GM23248 (cell line): ENCODE measurements at places on chromosomes 4 and X. TPM values are rescaled to one million over a fixed set of nuclear protein-coding genes. Genes with fewer than 3 reads are reported as not detected.

Gene GIMD1
- total RNA-seq = not detected in 2 replicates

Gene ELF2
- 33.5 and 34.5 TPM in 2 replicates for total RNA-seq

Gene ADH1C
- not detected in 2 replicates for total RNA-seq

Gene NHSL2
- 3.2 and 4.7 TPM in 2 replicates for total RNA-seq

Gene SH2D1A
- total RNA-seq = not detected in 2 replicates

Gene CCDC110
- 0.22 and 0.38 TPM in 2 replicates for total RNA-seq

Gene PPP2R3B
- 16.6 and 20.5 TPM in 2 replicates for total RNA-seq

Gene ARHGAP24
- total RNA-seq = 26.3 and 31.6 TPM in 2 replicates

Gene ENPP6
- not detected in 2 replicates for total RNA-seq

Gene SRPK3
- 0.86 TPM in 1 of 2 replicates, not detected in the other for total RNA-seq

Gene USP11
- total RNA-seq = 30.2 and 36.6 TPM in 2 replicates

Gene FAM241A
- 4.2 and 5.2 TPM in 2 replicates for total RNA-seq

Gene CT45A10
- total RNA-seq = not detected in 2 replicates

Gene TSPYL2
- 14.3 and 14.9 TPM in 2 replicates for total RNA-seq

- DNase-seq = no peak
Observed at GRCh38 chr4:26583538-26583864, 383 bp upstream of the TBC1D19 start.

GRCh38 chrX:20637351-20637750, 370.6 kb upstream of the RPS6KA3 start:
- DNase-seq = peak; percentile 30

DNA sequence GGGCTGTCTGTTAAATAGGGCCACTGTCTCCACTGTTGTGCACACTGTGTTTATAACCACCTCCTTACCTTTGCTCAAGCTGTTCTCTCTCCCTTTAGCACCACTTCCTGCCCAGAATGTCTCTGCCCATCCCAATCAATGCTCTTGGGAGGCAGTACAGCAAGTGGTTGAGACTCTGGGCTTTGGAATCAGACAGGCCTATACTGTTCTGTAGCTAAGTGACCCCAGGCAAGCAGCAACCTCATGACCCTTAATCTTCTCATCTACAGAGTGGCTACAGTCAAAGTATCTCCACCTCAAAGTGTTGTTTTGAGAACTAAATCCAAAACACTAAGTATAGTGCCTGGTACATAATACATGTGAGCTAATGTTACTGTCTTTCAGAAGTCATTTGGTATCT, 3.8 kb upstream of the TXK start:
- no peak for DNase-seq

DNA sequence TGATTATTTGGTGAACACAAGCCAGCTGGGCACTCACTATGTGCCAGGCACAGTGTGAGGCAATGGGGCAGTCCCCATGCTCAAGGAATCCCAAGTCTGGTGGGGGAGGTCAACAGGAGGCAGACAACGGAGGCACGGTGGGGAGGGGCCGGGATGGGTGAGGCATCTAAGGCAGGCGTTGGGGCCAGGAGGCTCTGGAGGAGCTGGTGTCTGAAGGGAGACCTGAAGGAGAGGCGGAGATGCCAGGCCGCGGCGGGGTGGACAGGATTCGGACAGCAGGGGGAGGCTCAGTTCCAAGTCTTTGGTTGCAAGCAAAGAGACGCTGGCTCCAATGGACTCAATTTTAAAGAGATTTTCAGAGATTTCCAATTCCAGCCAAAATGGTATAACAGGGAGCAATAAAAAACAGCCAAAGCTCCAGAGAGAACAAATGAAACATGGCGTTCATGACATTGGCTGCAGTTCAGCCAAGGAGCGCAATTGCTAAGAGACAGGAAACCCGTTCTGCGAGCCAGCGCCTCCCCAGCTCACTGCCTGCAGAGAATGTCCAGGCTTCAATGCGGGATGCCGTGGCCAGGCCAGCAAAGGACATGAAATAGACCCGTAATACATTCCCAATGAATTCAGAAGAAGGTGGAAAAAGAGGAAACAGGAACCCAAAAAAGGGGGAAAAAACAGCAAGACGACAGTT, 105.2 kb upstream of the LRPAP1 start:
- DNase-seq = peak; percentile 28

GRCh38 chr4:124589786-124590185, 122.7 kb downstream of the ANKRD50 start:
- DNase-seq = no peak

DNA sequence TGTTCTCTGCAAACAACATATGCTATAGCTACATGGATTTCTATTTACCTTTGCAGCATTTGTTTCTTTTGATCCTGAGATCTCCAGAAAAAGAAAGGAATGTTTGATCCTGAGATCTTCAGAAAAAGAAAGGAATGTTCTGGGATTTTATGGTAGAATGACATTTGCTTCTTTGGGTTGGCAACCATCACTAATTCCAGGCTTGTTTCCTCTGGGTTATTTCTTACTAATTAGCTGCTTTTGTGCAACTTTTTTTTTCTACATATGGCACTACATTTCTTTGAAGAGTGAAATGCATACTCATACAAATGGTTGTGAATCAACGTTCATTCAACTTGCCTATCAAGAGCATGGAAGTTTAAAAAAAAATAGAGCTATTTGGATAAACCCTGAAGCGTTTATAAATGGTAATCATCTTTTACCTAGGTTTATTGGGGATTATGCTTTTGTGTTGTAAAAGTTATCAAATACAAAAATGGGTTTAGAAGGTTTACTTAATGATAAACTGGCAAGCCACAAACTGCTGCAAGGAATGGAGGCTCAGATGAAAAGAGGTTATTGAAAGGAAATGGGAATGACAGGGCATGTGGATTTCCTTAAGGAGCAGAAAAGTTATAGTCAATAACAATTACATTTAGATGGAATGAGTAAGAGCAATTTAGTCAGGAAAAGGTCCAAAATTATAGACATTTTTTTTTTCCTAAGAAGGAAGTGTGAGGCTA, 95.6 kb upstream of the PCDH18 start:
- DNase-seq = no peak

DNA sequence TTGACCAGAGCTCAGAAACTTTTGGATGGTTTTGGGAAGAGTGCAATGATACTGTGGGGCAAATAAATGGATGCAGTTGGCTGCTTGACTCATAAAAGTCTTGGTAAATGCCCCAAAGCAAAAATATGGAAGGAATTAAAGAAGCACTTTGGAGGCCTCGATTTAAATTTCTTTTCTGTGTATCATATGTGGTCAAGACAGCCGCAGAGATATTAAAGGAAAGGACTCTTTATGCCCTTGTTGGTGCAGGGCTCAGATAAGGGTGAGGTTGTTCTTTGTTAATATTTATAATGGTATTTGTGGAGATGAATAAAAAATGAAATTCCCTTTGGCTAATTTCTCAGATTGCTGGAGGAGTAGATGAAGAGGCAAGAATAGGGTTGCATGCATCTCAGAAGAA, 90.2 kb downstream of the NHS start:
- peak; percentile 68 for DNase-seq

GRCh38 chr4:89070041-89070440, 13.1 kb upstream of the FAM13A start:
- no peak for DNase-seq

- no peak for DNase-seq
Observed at GRCh38 chrX:112641449-112641848, 38.3 kb downstream of the LHFPL1 start.

DNA sequence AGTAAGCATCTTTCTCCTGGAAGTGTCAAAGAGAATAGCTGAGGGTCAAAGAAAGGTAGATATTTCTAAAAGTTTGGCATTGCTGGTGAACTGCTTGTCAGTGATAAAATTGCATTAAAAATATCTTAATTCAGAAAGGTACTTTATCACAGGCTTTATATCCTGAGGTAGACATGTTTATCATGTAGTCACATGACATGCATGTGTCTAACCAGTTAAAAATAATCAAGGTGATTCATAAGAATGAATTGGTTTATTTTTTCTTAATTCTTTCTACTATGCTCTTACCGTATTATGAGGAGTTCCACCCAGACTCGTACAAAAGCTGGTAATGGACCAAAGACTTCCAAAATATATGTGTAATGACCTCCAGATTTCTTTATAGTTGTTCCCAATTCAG, 6.1 kb downstream of the SLC7A11 start:
- peak; percentile 50 for DNase-seq

DNA sequence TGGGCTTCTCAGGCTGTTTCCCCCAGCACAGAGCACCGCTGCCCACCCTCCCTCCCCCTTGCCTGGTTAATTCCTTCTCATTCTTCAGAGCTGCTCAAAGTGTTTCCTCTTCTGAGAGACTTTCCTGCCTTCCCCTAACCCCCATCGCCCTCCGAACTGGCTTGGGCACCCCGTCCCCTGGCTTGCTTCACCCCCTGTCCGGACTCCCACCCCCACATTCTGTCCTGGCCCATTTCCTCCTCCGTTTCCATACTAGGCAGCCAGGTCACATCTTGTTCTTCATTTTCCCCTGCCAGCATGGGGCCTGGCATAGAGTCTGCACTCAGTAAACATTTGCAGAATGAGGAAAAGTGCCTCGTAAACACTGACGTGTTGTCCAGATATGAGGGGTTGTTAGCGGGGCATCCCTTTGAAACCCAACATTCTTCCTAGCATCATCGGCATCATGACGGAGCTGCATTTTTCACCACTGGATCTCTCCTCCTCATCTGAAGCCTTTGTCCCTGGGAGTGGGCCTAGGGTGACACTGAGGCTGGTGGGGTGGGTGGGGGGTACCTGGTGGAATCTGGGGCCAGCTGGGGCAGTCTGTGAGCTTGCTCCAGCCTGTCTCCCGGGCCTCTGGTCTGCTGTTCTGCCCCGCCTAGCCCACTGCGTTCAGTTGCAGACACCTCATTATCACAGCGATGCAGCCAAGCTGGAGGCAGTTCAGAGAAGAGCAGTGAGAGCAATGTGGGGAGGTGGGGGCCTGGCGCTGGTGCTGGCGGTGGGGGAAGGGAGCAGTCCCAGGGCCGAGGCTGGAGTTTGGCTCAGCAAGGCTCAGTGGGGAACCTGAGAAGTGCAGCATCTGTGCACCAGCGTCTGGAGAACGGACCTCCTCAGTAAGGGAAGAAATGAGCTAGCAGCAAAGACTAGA, 149.4 kb upstream of the PJA1 start:
- DNase-seq = no peak

DNA sequence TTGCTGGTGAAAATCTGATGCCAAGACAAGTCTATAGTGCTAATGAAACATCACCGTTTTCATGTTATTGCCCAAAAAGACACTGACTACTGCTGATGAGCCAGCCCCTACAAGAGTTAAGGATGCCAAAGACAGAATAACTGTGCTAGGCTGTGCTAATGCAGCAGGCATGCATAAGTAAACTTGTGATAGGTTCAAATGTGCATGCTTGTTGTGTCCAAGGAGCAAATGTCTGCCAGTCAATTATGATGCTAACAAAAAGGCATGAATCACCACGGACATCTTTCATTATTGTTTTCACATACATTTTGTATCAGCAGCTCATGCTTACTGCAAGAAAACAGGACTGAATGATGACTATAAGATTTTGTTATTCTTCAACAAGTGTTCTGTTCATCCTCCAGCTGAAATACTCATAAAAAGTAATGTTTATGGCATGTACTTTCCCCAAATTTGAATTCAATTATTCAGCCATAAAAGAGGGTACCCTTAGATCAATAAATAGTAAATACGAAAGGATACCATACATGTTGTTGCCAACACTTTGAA, 306.9 kb upstream of the ARSJ start:
- peak; percentile 34 for DNase-seq
